Activated gamma-delta T cell (primary cell): ENCODE measurements at places on chromosomes 13 and 19.

DNA sequence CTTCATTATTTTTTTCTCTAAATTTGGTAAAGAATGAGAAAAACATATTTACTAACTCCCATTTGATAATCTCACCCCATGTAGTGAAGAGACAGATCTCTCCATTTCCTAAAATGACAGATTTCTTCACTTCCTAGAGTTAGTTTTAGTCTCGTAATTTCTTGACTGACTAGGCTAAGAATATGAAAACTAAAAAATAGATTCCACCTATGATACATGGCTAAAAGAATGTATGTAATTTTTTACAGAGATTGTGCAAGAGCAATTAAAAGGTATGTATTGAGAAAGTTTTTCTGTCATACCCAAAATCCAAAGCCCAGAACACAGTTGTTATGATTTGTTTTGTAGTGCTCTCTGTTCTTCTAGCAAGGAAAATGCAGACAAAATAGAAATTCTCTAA is 9.5 kb downstream of the NALCN start:
- DNase-seq = no peak

DNA sequence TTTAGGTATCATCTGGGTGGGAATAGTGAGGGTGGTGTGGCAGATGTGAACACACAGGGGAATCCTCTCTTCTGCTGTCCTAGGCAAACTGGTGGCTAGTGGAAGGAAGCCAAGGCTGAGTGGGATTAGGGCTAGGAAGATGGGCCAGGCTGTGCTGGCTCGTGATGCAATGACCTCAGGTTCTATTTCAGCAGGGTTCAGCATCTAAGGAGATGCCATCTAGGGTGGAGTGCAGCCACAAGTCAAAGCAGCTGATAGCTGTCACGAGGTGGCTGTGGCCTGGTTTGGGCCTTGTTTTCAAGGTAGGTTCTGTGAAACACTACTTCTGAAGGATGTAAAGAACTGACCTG is 21.6 kb downstream of the ARL11 start:
- DNase-seq = no peak

DNA sequence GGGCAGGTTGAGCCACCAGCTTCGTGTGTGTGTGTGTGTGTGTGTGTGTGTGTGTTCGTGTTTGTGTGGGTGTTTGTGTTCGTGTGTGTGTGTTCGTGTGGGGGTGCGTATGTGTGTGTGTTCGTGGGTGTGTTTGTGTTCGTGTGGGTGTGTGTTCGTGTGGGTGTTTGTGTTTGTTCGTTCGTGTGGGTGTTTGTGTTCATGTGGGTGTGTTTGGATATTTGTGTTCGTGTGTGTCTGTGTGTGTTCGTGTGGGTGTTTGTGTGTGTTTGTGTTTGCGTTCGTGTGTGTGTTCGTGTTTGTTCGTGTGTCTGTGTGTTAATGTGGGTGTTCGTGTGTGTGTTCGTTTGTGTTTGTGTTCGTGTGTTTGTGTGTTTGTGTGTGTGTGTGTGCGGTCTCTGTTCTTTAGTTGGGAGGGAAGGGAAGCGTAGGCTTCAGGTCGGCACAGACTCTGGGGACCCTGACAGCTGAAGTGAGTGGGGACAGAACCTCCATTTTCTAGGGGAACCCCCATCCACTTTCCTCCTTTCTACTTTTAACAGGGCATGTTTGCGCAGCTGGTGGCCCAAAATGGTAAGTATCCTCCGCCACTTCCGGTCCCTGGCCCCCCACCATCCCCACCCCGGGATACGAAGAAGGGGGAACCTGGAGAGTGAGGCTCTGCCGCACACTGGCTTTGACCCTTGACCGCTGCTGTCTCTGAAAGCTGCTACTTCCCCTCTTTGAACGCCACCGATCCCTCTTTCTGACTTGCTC is 1.6 kb downstream of the TNFSF9 start:
- DNase-seq = no peak

GRCh38 chr13:31069808-31070534 is 91.7 kb downstream of the HSPH1 start:
- DNase-seq = no peak

DNA sequence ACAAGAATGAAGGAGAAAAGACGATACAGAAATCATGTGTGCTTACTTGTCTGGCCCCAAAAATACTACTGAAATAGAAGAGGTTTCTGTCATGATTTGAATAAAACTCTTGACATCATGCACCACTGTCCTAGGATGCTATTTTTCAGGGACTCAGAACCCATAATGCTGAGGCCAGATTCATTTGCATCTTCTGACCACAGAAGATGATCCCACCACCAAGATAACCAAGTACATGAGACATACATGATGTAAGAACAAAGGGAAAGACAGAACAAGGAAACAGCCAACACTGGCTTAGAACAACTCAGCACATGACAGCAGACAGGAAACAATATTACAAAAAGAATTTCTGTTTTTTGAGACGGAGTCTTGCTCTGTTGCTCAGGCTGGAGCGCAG is 2.5 kb downstream of the ZNF552 start:
- DNase-seq = no peak

DNA sequence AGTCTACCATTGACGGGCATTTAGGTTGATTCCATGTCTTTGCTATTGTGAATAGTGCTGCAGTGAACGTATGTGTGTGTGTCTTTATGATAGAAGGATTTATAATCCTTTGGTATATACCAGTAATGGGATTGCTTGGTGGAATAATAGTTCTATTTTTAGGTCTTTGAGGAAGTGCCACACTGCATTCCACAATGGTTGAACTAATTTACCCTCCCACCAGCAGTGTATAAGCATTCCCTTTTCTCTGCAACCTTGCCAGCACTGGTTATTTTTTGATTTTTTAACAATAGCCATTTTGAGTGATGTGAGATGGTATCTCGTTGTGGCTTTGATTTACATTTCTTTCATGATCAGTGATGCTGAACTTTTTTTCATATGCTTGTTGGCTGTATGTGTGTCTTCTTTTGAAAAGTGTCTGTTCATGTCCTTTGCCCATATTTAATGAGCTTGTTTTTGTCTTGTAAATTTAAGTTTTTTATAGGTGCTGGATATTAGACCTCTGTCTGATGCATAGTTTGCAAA is 37.5 kb downstream of the RFC3 start:
- no peak for DNase-seq

GRCh38 chr19:2768365-2769132 is 14.5 kb downstream of the SGTA start:
- DNase-seq = no peak

DNA sequence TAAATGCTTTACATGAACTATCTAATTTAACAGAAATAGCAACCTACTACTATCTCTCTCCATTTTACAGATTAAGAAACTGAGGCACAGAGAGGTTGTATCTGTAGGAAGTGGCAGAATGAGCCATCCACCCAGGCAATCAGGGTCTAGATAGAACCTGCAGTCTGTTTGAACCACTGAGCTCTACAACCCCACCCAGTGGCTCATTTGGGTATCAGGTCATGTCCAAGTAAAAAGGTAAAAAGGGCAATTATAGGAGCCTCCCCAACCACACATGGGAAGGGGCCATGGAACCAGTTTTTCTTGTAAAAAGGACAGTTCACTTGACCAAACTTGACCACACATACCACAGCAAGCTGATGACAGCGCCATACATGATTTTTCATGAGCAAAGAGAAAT is 92.9 kb upstream of the SGCG start:
- no peak for DNase-seq

- no peak for DNase-seq
These were observed 91.8 kb downstream of the UBL3 start for GRCh38 chr13:29758531-29759114.

DNA sequence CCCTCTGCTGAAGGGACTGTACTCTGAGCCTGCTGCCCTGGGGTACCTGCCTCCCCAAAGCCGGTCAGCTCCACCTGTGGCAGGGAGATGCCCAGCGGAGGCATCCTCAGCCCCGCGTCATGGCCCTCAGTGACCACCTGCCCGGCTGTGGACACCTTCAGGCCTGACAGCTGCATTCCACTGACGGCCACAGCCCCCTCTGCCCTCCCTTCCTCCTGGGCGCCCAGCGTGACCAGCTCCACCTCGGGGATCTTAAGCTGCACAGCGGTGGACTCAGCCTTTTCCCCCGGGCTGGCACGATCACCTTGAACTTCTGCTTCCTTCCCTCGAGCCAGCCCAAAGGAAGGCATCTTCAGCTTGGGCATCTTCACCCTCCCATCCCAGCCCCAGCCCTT is 4.8 kb upstream of the HIPK4 start:
- no peak for DNase-seq
